ENCODE measurements at places on chromosomes 3 and 15.
A peak's percentile ranks its signal among the peaks of the same experiment; 100 is the strongest.

- no peak for DNase-seq
Observed at GRCh38 chr3:111906656-111907055, 47.6 kb downstream of the PHLDB2 start.

GRCh38 chr3:27532426-27533260 is 48.5 kb upstream of the SLC4A7 start:
- DNase-seq = no peak

GRCh38 chr3:136396916-136397315 is 146.8 kb downstream of the PCCB start:
- no peak for DNase-seq

DNA sequence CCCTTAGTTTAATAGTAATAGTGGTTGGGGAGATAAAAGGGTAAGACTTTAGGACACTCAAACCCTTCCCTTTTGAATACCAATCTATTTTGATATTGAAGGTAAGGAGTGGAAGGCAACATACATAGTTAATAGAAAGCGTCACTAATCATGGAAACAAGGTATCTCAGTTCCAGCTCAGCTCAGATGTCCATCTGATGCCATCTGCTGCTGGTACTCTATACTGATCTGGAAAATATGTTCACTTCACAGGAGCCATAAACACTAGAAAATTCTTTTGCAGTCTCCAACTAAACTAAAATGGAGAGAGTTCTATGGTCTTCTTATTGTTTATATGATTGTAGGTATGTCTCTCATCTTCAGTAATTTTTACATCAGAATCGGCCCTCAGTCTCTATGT is 1777.1 kb downstream of the OTOL1 start:
- no peak for DNase-seq

DNA sequence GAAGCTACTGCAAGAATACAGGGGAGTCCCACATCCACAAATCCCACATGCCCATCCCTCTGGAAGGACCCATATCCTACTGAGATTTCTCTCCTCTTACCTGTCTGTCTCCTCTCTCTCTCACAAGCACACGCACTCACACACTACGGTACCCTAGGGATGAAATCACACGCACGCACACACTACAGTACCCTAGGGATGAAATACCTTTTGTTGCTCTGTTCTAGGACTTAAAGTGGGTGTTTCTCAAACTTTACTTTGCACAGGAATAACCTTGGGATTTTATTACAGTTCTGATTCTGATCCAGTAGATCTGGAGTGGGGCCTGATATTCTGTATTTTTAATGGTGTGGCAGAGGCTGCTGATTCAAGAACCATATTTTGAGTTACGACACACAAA is 622.2 kb upstream of the ZNF385D start:
- no peak for DNase-seq

GRCh38 chr3:108091498-108092250 is 843 bp upstream of the CD47 start:
- DNase-seq = no peak

DNA sequence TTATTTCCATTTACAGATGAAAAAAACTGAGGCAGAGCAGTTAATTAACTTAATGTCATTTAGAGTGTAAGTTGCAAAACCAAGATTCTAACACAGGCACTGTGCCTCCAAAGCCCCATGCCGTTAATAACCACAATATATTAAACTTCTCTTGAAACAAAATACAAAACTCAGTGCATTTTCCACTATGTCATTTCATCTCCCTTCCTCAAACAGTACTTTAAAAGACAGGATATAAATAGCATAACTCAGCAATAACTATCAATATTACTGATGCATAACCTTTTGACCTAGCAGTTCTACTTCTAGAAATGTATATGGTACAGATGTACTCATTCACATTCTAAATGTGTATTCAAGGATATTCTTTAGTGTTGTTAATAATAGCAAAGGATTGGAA is 5.1 kb upstream of the TASOR start:
- DNase-seq = no peak

GRCh38 chr3:52769786-52770455 is 819 bp downstream of the NEK4 start:
- DNase-seq = peak; percentile 1

- no peak for DNase-seq
Observed at GRCh38 chr15:38691377-38691776, 126.8 kb upstream of the RASGRP1 start.

DNA sequence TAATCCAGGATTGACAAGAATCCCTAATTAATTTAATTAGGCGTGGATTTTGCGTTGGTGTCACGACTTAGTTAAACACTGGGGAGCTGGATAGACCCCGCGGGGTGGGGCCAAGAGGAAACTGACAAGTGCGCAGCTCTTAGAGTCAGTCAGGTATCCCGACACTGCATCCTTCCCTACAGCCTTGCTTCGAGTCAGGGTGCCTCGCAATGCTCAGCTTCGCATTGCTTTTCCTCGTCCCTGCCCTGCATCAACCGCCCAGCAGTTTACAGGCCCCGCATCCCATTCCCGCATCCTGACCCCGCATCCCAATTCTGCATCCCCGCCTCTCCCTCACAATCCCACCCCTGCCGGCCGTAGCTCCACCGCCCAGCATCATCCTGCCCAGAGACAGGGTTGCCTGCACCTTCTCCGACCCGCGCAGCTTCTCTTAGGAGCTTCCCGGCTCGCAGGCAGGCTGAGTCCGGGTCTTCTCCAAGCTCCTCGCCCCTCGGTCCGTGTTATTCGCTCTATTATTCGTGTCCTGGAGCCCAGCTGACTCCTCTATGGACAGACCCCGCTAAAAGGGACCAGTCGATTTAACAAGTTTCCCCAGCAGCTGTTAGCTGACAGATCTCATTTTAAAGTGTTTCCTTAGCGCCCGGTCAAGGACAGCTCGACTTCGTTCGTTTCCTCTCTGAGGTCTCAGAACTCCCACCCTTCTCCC is 699 bp upstream of the SHOX2 start:
- DNase-seq = peak; percentile 11

DNA sequence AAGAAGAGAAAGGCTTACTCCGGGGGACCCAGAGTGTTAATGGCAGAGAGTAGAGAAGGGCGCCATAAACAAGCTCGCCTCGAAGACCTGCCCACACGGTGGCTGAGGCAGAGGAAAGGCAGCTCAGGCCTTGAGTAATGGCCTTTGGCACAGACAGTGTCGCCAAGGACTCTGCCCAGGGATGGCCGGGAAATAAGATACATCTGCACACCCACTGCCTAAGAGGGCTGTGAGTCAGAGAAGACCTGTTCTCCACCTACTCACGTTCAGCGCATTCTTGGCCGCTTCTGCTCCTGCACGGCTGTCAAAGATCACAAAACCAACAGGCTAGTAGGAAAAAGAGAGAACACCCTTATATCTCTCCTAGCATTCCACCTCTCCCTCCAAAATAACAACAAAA is 26.2 kb downstream of the RBPMS2 start:
- DNase-seq = no peak

DNA sequence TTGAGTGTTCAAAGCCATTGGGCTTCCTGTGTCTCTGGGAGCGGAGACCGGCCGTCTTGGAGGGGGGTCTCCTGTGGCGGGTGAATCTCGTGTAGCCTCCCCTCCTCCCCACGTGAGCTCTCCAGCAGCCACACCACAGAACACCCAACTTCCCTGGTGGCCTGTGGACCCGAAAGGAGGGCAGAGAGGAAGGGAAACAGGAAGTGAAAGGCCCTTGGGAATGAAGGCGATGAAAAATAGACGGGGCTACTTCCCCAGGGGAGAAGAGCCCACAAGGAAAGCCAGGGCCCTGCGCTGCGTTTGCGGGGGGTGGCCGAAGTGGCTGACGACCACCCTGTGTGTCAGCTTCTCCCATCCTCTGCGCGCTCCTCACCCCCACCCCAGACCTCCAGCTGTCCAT is 5.4 kb downstream of the ANKRD63 start:
- DNase-seq = no peak

GRCh38 chr15:88804257-88804656 is 1.0 kb downstream of the ACAN start:
- no peak for DNase-seq

GRCh38 chr3:58082047-58082446 is 73.8 kb downstream of the FLNB start:
- no peak for DNase-seq

GRCh38 chr3:99586701-99587100 is 51.7 kb upstream of the COL8A1 start:
- DNase-seq = no peak

DNA sequence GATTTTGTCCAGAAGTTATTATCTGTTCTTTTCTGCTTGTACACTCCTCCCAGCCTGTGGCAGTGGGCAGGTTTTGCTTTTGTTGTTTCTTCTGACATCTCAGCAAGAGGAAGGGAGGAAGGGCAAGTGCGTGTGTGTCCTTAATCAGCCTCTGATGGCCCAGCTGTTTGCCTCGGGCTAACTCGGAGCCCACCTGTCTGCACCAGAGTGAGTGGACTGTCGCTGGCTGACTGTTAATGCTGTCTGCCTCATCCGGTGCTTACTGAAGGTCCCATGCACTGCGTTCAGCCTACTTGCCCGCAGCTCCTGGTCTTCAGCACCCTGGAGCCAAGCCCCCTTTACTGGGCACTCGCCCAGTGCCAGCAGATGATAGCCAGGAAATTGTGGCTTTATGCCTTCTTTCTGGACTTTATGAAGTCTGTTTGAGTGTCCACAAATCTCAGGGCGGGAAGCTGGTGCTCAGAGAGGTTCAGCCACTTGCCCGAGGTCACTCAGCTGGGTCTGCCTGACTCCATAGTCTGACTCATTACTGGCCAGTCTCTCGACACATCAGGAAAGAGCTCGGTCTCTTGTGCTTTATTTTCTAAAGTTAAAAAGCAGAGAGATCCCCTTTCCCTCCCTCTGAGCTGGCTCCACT is 89.5 kb downstream of the CHRNA7 start:
- DNase-seq = no peak

GRCh38 chr15:44215594-44215993 is 20.5 kb upstream of the FRMD5 start:
- DNase-seq = no peak

DNA sequence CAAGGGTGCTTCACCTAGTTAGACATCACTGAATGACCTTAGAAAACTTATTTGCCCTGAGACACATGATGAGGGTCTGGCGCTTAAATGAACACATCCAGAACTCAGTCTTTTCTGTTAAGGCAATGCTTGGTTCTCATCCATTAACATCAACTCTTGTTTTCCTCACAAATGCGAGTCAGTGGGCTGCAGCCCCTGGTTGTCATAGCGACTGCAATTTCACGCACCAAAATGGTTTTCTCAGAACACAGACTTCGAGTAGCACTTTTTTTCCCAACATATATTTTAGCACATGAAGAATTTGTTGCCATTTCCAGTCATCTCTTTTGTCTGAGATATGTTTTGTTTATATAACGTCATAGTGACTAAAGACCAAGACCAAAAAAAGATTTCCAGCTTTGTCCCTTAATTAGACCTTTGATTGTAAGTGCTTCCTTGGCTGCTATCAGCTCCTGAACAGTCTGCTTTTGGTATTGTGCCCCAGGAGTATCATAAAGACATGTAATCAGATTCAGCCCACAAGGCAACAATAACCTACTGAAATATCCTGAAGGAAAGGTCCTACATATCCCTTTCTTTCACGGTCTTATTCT is 68.5 kb downstream of the GPR176 start:
- no peak for DNase-seq

- DNase-seq = no peak
Observed at GRCh38 chr15:36005542-36005941, 459.6 kb upstream of the DPH6 start.

- no peak for DNase-seq
Observed at GRCh38 chr15:66424963-66425612, 38.4 kb downstream of the MAP2K1 start.

- no peak for DNase-seq
Observed at GRCh38 chr3:176075046-176075445, 1122.2 kb downstream of the TBL1XR1 start.

GRCh38 chr15:80645494-80646065 is 49.5 kb upstream of the ABHD17C start:
- DNase-seq = no peak

- no peak for DNase-seq
Observed at GRCh38 chr3:59364496-59364895, 314.7 kb upstream of the CFAP20DC start.

DNA sequence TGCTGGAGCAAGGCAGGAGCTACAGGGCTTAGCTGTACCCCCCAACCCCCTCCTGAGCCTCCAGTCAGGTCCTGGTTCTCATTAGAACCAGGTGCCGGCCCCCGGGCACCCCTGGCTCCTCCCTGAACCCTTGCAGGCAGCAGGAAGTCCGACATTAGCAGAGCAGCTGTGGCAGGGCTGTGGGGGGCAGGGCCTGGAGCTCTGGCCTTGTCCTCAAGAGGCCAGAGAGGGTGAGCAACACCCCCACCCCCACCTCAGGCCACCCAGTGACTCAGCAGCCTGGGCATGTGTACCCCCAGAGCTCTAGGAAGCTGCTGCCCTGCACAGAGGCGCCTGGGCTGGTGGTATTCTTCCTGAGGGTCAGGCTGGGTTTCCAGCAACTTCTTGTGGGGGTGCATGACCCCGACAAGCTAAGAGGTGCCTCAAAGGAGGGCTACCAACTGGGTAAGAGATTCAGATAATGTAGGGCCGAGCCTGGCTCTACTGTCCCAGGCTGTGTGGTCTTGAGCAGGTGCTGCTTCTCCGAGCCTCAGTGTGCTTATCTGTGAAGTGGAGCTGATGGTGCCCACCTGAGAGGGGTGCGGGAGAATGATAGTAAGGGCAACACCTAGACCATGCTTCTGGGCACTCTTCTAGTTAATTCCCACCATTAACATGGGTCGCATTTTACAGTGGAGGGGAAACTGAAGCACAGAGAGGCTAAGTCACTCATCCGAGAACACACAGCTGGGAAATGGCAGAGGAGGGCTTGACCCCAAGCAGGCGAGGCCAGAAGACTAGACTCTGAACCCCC is 16.0 kb downstream of the H1-8 start:
- no peak for DNase-seq

GRCh38 chr3:126983653-126984390 is 907 bp downstream of the PLXNA1 start:
- peak; percentile 25 for DNase-seq

- no peak for DNase-seq
Observed at GRCh38 chr15:67307156-67307555, 52.6 kb downstream of the IQCH start.

DNA sequence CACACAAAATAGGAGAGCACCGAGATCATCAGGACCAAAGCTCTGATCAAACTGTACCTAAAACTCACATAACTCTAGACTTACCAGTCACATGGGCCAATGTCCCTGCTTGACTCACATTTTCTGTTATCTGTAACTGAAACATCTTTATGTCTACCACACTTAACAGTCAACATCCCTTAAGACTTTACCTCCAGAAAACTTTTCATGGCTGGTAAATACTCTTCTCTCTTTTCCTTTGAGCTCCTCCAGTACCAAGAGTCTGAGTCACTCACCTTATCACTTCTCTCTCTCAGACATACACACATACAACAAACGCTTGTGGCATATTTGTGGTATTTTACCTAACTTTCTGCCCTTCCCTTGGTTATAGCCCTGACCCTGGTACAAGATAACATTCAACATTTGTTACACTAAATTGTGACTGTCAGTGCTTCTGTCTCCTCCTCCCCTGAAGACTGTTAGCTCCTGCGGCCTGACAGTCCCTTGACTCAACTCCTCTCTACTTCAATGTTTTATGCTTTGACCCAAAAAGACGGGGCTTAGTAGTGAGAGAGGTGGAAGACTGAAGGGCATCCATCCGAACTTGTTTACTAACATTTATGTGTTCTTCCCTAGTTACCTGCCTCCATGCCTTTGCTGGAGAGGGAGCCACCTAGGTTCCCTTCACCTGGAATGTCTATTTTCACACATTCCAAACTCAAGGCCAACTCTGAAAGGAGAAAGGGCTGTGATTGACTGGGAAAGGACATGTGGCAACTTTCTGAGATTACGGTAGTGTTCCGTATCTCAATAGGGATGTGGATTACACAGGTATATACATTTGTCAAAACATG is 3.7 kb upstream of the EFHB start:
- no peak for DNase-seq

GRCh38 chr3:43999728-44000319 is 241.9 kb upstream of the TOPAZ1 start:
- DNase-seq = no peak
